Central memory CD4-positive, alpha-beta T cell (primary cell): ENCODE measurements at places on chromosomes 5 and 9.

- no peak for DNase-seq
These were observed 198.2 kb downstream of the GLIS3 start for GRCh38 chr9:4101667-4102066.

GRCh38 chr5:150846654-150847333, 473 bp downstream of the IRGM start:
- DNase-seq = peak; percentile 77

DNA sequence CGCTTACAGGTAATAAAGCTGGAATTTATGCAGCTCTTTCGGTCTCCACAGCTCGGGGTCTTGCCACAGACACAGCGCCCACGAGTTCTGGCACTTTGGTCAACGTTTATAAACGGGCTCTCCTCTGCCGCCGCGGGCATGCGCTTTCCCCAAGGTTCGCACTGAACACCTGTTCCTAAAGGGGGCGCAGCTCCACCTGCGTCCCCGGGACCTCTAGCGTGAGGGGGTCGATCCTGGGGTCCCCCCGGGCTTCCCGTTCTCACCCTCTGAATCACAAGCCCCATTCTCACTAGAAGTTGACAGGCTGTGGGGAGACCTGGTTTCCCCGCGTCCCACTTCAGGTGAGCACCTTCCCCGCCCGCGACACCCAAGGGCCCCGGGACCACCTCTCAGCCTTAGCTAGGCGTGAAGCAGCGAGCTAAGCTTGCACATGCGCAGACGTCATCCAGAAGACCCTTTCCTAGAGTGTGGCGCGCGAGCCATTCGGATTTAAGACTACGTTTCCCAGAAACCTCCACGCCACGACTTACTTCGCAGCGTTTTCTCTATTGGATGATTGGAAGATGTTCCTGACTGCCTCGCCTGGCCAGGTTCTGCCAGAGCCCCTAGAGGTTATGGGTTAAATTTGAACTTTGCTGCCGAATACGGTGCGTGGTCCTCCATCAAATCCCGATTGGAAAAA, 21.3 kb upstream of the ZNF782 start:
- no peak for DNase-seq

- no peak for DNase-seq
These were observed 27.6 kb upstream of the TESK1 start for GRCh38 chr9:35577486-35577885.

- DNase-seq = no peak
These were observed 28.7 kb downstream of the GTF3C4 start for GRCh38 chr9:132698989-132699388.
